ENCODE measurements at places on chromosomes 1 and 21.

DNA sequence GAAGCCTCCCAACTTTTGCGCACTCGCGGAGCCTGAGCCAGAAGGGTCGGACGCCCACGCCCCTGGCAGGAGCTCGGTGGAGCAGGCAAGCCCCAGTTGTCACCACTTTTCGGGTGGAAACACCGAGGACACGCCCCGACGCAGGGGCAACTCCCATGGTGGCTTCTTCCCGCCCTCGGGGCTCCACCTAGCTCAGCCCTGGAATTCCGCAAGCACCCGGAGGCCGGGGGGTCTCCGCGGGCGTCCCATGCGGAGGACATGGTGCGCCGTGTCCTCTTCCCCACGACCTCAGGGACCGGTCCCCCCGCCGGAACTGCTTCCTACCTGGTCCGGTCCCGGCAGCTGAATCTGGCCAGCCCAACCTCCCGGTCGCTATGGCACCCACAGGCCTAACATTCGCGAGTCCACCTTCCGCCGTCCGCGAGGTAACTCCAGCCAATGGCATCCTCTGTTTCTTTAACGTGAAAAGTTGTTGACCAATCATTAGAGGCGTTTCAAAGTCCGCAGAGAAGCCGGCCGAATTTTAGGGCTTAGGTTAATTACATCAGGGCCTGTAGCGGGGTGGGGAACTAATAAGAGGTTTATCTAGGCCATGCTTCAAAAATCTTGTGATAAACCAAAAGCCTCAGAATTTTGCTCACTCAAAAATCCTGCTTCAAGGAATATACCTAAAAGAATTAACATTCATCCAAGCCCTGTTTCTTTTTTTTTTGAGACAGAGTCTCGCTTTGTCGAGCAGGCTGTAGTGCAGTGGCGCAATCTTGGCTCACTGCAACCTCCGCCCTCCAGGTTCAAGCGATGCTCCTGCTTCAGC, at the start of gene STPG1:
TSS of gene STPG1 (minus strand) at position 433 of the 814 bp plus-strand sequence. CDS start 12,394 bp downstream, outside the sequence.
- ATAC-seq: peak; percentile 75

DNA sequence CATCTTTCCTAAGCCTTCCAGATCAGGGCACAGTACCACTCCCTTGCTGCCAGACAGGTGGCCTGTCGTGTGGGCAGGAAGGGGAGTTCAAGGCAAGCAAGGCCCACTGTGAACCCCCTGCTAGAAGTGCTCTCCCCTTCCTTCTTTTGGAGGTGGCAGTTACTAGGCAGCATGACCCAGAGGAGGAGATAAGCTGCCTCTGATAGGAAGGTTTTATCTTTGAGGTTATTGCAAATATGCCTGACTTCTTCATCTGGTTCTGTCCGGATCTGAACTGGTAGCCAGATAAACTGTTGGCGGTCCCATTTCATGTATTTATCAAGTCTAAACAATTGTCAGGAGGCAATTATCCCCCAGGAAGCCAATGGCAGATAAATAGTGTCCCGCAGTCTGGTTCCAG, 198.2 kb upstream of the LMO4 start:
- no peak for ATAC-seq

DNA sequence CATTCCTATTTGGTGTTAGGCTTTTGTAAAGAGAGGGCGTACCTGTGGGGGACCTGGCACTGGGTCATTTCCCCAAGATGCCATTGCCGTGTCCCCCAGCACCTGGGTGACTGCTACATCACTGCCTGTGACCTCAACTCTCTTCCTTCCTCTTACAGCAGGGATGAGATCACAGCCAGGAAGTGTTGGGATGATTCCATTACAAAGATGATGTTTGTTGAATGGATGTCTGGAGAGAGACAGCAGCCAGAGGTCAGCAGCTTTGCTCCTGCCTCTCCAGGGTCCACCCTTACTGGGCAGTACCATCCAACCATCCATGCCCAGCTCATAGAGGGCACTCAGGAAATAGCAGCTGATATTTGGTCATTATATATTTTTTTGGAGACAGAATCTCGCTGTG, 35.1 kb downstream of the TMEM51 start:
- no peak for ATAC-seq

- ATAC-seq: no peak
Observed at GRCh38 chr1:1194723-1195122, 11.7 kb downstream of the TNFRSF18 start.

- ATAC-seq: no peak
Observed at GRCh38 chr1:6510493-6510892, 19.0 kb upstream of the PLEKHG5 start.

GRCh38 chr1:38475624-38476005, 384.0 kb downstream of the RRAGC start:
- no peak for ATAC-seq

GRCh38 chr1:203999618-204000017, 73.3 kb upstream of the SOX13 start:
- no peak for ATAC-seq

- ATAC-seq: no peak
Observed at GRCh38 chr1:72938408-72938807, 656.1 kb upstream of the NEGR1 start.

- no peak for ATAC-seq
Observed at GRCh38 chr1:190904091-190904695, 426.5 kb upstream of the BRINP3 start.

- ATAC-seq: no peak
Observed at GRCh38 chr1:10475510-10475909, 760 bp downstream of the PEX14 start.

DNA sequence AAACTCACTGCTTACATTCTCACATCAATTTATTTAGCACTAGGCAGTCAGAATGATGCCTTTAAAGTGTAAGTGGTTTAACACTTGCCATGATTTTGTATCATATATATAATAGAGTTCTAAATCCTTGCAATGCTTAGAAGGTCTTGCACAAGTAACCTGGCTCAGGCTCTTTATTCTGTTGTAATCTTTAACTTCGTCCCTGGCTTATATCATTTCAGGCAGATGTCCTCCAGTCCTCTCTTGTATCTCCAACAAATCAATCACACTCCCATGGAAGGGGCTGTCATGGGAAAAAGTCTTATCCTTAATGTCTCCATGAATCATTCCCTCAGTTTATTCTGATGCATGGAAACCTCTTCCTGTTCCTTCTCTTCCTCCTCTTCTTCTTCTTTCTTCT, 841.6 kb upstream of the B3GALT2 start:
- ATAC-seq: no peak

DNA sequence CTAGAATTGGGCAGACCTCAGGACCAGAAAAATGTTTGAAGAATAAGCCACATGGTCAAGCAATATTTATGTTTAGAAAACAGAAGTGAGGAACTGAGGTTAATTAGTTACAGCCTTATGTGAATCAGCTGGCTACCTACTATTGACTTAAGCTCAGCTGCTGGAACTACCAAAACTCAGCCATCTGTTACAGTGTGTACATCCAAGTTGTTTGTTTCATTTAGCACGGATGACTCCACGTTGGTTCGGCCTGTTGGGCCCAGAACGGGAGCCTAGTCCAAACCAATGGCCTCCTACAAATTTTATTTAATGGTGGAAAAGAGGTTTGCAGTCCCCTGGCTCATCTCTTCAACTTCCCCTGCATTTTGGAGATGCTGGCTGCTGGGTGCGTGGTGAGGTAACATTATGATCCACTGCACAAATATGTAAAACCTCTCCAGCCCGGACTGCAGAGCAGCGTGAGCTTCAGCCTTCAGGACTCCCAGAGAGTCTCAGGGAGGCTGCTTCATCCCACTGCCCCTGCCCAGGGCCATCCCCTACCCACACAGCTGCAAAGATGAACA, 143.4 kb downstream of the ZZZ3 start:
- ATAC-seq: no peak

DNA sequence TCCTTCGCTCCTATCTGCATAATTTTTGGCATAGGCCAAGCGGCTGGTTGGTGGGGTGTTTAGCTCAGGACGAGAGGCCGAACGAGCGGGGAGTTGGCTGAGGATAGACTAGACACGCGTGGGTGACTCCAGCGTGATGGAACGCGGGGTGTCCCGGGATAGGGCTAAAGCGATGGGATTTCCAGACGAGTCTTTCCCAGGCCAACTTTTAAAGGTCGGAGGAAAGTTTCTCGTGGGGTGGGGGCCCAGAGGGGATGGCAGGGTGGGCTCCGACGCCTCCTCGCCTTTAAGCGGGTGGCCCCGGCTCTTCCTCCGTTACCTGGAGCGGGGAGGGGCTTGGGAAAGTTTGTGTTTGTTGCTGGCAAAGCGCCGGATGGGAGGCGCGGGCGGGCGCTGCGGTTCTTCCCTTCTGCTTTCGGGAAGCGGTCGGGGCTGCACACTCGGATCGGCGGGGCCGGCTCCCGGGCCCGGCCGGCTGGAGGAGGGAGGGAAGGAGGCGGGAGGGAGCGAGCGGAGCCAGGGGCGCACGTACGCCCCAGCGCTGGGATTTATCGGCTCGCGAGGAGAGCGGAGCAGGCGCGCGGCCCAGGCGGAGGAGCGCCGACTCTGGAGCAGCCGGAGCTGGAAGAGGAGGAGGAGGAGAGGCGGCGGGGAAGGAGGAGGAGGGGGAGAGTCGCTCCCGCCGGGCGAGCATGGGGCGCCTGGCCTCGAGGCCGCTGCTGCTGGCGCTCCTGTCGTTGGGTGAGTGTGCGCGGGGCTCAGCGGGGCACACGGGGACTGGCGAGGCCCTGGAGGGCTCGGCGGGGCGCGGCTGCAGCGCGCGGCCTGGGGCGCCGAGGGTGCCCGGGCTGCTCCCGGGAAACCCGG, at the start of gene PTGFRN:
TSS of gene PTGFRN (plus strand) at position 405 of the 867 bp plus-strand sequence. CDS start at position 693, 288 bp downstream.
- ATAC-seq: peak; percentile 14

- ATAC-seq: no peak
Observed at GRCh38 chr1:107692580-107693345, 272.2 kb downstream of the VAV3 start.

DNA sequence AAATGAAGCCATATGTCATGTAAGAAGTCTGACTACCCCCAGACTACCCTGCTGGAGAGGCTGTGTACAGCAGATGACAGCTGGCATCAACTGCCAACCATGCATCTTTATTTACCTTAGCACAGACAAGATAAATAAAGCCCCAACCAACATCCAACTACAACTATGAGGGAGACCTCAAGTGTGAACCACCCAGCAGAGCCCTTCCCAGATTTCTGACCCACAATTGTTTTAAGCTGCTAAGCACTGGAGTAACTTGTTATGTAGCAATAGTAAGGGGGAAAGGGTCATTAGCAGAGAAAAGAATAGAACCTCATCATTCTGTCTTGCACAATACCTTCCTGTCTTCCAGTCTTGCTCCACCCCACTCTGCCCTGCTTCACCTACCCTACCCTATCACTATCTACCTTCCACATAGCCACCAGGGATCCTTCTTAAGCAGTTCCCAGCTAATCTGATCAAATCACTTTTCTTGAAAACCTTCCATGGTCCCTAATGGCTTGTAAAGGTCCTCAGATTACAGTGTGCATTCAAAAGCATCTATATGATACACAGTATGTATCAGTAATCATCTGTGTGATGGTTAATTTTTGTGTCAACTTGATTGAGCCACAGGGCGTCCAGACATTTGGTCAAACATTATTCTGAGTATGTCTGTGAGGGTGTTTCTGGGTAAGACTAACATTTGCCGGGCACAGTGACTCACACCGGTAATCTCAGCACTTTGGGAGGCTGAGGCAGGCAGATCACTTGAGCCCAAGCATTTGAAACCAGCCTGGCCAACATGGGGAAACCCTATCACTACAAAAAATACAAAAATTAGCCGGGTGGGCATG, 19.6 kb upstream of the RBM15 start:
- ATAC-seq: no peak

- no peak for ATAC-seq
Observed at GRCh38 chr21:27536319-27536718, 569.4 kb upstream of the ADAMTS5 start.

DNA sequence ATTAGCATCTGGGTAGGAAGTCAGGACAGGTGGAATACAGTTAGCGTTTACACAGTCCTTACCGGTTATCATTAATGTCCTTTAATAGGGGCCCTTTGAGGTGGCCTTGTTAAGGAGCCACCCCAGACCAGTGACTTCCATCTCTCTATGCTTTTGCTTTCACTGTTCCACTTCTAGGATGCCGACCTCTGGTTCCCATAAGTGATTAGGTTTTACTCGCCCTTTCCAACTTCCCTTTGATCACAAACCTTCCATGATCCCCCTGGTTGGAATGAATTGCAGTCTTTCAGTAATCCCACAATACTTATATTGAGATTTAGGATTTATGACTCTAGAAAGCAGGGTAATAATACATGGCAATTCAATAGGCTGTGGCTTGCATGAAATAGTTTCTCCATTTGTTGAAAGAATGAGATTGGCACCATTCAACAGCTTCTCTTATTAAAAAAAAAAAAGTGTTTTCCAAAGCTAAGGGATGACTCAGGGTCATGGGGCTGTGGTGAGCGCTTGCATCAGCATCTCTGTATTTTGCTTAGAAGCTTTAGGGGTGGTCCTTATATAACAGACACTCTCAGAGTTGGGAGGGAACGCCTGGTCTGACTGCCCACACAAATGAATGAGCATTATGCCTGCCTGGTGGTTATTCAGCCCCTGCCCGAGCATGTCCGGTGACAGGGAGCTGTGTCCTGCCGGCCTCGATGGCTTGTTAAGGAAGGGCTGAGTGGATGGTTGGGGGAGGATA, 110.5 kb downstream of the CNIH3 start:
- ATAC-seq: no peak

GRCh38 chr1:19892129-19892528, 9.9 kb downstream of the OTUD3 start:
- no peak for ATAC-seq

DNA sequence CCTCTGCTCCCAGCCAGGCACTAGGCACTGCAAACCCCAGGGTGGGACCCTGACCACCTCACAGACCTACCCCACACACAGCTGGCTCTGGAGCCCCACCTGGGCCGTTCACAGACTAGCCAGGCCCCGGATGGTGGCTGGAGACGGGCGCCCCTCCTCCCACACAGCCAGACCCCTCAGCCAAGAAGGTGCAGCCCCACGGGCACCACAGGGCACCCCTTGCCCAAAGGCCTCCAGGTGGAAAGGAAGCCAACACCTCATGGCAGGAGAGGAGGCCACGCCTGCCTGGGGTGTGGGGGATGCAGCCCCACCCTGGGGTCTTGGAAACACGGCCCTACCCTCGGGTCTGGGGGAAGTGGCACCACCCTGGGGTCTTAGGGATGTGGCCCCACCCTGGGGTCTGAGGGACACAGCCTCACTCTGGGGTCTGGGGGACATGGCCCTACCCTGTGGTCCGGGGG, 44.6 kb downstream of the WNT9A start:
- ATAC-seq: peak; percentile 44

DNA sequence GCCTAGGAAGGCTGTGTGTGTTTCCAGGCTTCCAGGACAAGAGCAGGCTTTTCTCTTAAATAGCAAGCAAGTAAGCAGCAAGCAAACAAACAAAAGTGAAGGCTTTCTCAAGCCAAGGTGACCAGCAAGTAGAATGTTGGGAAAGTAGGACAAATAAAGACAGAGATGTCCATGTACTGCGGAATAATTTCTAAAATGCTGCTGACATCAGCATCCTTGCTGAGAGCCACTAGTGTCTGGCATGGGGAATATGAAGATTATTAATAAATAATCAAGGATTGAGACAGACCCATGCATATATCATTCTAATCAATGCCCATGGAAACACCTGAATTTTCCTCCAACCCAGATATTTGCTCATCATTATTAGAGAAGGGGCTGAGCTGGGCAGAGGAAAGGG, 6.4 kb upstream of the DYRK3 start:
- ATAC-seq: no peak

- no peak for ATAC-seq
Observed at GRCh38 chr1:53339736-53340635, 12.1 kb upstream of the LRP8 start.

- ATAC-seq: no peak
Observed at GRCh38 chr1:89466307-89466930, 58.2 kb upstream of the LRRC8B start.

All from stimulated activated memory B cell treated with anti-CD40 and anti-IgM and Interleukin-4, amounts not matched to agents 10 μg/mL and 1 μg/mL and 100 μg/mL, for 72 hours (primary cell).